NCI-H1092 treated with DMSO at 0.1 percent for 48 hours (cell line): ENCODE measurements at places on chromosomes 16 and 17.

DNA sequence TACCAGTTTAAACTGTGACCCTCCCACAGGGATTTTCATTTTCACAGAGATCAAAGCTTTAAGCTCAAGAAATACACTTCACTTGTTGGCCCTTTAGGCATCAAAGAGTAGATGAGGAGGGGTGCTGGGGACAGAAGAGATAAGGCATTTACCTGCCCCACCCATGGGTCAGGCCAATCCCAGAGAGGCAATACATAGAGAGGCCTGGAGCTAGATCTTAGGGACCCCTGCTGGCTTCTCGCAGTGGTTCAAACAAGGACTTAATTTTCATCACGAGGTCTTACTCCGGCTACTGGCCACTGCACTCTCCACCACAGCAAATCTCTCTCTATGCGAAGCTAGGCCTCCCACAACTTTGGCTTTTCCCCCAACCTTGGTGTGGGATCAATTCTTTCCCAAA lies 46.6 kb downstream of the NOG start:
- no peak for DNase-seq

- DNase-seq = no peak
Measured at GRCh38 chr17:49699966-49700575, 7.7 kb downstream of the SLC35B1 start.

DNA sequence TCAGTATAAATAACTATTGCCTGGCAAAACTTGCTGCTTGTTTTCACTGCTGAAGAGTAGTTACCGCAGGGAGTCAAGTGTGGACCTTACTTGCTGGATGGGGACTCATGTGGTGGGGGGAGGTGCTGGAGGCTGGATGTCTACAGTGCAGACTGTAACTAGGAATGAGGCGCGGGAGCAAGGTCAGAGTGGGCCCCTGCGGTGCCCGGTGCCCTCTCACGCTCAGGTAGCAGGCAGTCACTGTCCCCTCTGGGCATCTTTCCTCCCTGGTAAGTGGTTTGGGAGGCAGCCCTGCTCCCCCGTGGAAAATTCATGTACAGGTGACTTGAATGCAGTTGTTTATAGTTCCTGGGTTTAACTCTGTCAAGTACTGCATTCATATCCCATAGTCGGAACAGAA lies 4.6 kb downstream of the EMC8 start:
- DNase-seq = no peak

DNA sequence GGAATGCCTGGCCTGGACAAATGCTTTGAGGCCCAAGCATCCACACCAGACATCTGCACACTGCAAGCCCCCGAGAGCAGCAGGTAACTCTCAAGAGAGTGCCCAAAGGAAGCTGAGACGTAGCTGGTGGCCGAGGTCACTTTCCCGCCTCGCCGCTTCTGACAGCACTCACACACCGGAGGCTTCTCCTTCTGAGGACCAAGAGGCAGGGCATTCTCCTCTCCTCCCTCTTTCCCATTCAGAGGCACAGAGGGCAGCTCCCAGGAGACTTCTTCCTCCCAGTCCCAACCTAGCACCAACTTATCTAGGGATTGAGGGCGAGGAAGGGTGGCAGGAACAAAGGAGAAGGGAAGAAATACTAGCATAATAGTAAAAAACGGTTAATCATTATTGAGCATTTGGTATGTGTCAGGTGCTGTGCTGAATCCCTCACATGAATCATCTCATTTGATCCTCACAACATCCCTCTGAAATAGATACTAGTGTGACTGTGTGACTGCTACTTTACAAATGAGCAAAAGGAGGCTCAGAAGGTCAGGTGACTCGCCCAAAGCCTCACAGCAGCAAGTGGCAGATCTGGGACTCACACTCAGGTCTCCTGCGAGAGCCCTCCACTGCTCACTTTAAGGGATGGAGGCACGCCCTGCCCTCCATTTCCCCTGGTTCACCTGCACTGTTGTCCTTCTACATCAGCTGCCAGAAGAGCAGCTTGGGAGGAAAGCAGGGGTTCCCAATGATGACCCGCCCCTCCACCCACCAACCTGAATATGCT lies 41.8 kb downstream of the MYO18A start:
- no peak for DNase-seq

DNA sequence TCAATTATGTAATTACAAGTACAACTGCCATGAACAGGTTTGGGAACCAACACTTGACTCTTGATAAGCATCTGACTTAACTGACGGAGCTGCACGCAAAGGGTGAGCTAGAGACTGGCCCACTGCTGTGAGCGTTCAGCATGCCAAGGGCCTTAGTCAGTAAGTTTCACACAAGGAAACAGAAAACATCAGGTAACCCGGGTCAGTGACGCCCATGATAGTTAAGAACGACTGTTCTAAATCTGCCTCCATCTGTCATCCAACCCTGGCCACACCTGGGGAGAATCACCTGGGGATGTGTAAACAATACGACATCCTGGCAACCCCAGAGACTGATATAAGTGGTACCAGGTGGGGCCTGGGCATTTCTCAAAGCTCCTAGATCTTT lies 12.3 kb downstream of the SMIM5 start:
- DNase-seq = no peak

- no peak for DNase-seq
Measured at GRCh38 chr16:56090076-56090475, 101.2 kb upstream of the GNAO1 start.

DNA sequence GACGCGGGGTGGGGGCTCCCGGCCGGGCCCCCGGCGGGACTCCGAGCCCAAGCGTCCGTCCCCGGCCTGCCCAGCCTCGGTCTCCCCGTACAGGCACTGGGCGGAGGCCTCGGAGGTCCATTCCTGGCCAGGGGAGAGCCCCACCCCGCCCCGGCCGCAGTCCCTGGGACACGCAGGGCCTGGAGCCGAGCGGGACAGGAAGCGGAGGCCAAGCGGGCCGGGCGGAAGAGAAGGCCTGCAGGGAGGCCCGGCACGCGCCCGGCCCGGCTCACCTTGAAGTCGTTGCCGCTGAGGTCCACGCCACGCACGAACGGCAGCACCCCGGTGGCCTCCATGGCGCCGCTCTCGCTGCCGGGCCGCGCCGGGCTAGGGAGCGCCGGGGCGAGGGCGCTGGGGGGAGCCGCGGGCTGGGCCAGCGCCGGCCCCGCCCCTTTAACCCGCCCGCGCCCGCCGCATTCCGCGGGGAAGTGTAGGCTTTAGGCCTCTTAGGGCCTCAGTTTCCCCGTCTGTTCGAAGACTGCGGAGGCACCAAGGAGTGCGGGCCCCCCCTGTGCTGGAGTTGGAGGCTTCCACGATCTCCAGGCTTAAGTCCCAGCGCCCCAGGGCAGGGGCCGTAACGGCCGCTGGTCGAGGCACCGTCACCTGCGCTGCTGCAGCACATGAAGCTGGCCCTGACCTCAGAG lies at the start of gene FLII:
FLII (minus strand) TSS at position 383 of the 683 bp plus-strand sequence; CDS start at position 335, 48 bp downstream.
- DNase-seq = no peak

DNA sequence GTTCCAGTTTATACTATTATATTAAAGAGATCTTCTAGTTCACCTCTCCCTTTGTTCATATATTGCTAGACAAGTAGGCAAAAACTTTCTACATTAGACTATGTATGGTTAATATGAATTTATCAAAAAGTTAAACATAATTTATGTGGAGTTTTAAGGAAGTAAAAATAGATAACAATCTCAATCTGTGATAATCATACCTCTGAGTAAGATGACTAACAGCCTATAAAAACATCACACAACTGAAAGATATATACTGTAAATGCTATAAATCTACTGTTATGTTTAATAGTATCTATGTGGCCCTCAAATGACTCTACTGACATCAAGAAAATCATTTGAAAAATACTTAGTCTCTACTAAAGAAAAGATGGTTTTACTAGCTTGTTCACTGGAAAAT lies 37.1 kb downstream of the AP1G1 start:
- DNase-seq = no peak

GRCh38 chr17:59154292-59154720 lies 680 bp downstream of the SKA2 start:
- DNase-seq = peak; percentile 72
